ENCODE measurements at places on chromosomes 7 and 10.

DNA sequence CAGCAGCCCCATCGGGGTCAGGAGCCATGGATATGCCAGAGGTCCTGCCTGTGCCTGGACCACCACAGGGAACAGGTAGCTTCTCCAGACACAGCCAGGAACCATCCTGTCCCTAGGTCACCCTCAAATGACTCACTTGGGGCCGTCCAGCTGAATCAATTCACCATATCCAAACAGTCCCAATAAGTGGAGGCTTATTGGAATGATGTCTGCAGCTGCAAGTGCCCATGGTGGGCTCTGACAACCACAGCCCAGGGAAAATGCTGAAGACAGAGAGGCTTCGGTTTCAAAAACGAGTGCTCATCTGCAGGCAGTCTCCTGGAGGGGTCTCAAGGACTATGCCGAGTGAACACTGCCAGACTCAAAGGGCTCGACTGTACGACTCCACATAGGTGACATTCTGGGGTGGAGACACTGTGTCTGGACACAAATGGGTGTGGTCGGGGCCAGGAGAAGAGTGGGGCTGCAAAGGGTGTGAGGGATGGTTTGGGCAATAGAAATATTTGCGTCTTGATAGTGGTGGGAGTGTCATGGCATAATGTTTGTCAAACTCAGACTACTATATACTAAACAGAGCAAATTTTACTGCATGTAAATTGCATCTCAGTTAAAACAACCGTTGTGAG, 204.8 kb downstream of the TNS3 start:
- no peak for DNase-seq

GRCh38 chr7:85230623-85231022, 43.8 kb upstream of the SEMA3D start:
- DNase-seq: no peak

GRCh38 chr7:30476459-30477145, 2.0 kb downstream of the NOD1 start:
- DNase-seq: peak; percentile 38

- no peak for DNase-seq
Measured at GRCh38 chr7:151607464-151607867, 87.8 kb upstream of the RHEB start.

- DNase-seq: no peak
Measured at GRCh38 chr10:43411536-43411935, 2.5 kb upstream of the HNRNPF start.

- peak; percentile 94 for DNase-seq
Measured at GRCh38 chr7:151727579-151728285, 149.2 kb downstream of the PRKAG2 start.

DNA sequence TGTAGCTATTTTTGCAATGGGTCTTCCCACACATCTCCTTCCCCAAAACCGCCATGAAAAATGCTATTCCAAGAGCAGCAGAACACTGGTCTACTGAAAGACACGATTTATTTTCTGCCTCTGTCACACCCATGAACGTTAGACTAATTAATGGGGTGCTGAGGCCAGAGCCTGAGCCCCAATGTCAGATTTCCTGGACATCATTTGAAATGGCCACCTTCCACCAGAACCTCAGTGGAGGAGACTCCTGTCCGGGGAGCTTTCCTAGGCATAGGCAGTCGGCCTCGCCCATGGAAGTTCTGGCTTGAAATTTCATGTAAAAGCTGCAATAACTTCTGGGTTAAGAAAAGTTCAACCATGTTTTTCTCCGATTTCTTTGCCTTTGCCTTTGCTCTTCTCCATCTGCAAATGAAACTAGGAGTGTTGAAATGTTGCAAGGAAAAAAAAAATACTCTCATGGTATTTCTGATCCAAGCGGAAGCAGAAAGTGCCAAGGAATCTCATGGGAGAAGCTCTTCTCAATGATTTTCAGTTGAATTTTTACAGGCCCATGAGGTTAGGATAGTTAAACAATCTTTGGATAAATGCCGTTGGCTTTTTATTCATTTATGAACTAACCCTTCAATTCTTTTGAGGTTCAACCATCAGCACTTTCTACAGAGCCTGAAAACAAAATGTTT, 570.8 kb upstream of the MGMT start:
- DNase-seq: peak; percentile 4

- DNase-seq: no peak
Measured at GRCh38 chr7:69961436-69961835, 363.2 kb downstream of the AUTS2 start.

DNA sequence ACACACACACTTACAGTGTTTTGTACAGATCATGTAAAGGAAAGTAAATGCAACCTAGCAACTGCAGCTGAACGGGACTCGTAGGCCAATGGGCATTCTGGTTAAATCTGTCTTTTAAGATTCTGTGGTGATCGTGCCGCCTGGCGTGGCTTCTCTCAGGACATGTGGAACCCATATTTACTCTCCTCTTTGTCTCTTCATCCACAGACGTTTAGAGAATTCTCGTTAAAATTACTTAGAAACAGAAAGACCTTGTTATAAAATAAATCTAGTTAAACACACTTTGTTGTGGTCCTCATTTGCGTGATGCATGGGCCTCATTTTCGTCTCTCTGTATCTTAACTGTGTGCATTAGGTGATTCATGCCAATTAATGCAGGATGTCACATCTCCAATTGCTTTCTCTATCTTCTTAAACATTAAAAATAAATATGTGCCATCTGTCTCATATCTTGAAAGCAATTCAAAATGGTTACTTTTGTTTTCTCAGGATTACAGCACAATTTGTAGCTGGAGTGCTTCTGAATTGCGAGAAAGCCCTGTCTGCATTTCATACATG, 11.5 kb downstream of the KLF6 start:
- peak; percentile 32 for DNase-seq

- peak; percentile 100 for DNase-seq
Measured at GRCh38 chr10:30736685-30737232, 107.2 kb upstream of the LYZL2 start.

DNA sequence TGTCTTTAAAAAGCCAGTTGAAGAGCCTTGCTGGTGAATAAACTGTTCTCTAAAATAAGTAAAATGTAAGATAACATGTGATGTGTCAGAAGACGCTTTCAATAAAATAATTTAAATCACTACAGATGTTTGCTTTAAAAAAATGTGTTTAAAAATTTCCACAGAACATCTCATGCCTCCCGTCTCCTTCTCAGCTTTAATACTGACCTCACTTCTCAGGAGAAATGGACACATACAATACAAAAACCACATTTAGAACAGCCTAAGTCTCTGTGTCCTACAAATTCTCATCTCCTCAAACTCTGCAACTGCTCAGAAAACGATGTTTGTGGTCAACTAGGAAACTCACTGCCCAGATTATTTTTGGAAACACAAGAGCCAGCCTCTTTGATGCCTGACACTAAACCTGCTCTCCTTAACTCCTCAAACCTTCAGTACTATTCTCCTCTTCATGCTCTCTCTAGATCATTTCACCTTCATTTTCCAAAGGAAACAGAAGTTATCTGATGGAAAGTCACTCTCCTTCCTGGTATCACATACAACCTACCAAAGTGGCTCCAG, 120.3 kb downstream of the ZNF438 start:
- no peak for DNase-seq

DNA sequence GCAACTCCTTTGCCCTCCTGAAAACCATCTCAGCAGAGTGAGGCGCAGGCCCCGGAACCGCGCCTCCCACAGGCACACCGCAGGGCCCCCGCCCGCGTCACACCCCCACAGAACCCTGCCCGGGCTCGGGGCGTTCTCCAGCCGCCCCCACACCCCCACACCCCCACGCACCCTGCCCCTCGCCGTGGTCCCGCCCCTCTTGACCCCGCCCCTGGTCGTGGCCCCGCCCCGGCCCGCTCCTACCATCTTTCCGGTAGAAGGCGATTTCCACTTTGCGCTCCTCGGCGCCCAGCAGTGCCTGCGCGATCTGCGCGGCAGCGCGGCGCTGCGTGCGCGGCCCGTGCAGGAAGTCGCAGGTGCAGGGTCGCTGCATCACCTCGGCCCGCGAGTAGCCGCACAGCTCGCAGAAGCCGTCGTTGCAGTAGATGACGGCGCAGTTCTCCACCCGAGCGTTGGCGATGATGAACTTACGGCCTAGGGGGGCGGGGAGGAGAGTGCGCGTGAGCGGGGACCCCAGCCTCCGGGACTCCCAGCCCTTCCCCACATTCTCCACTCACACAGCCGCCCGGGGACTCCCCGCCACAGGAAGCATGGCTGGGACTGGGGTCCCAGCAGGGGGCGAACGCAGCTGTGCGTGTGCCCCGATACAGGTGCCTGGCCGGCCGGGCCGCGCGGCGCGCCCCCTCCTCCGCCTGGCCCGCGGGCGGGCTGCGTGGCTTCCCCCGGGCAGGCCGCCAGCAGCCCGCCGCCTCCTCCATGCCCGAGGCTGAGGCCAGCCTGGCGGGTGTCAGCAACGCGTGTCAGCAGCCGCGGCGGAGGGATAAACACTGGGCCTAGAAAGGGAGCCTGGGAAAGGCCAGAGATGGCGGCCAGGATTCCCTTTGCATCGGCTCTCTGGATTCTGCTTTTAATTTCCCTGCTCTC, 3.4 kb downstream of the KCNH2 start:
- no peak for DNase-seq

DNA sequence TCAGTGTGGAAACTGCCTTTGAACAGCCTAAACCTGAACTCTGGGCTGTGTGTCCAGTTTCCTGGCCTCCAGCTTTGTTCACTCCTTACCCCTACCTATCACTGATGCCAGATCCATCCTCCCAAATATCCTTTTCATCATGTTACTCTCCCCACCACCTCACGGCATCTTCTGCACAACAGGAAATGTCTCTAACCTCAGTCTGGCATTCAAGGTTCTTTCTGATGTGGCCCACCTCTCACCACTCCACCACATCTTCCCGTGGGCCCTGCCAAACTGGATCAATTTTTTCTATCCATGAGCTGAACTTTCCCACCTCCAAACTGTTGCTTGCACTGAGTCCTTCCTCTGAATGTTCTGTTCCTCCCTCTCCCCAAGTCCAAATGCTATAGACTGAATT, 35.8 kb upstream of the MAP3K8 start:
- DNase-seq: no peak

DNA sequence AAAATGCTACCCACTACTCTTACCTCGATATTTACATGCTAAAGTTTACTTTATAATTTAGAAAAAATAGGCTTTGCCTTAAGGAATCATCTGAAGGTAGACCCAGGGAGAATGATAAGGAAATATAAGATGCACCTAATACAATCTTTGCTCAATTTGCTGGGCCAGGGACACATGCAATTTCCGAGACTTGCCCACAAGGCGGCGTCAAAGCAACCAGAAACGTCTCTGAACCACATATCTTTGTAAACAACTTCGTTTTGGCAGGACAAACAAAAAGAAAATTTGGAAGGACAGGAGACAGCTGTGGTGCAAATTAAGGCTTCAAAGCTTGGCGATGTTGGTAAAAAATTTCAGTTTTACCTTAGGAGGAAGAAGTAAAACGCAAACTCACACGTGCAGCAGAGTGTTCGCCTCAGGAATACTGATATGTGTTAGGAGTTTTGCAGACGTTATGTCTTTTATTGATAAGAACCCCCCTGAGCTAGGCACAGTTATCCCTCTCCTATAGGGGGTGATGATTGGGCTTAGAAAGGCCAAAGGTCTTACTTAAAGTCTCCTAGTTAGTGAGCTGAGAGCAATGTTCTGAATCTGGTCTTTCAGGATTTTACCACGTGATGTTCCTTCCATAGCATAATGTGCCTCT, 134.3 kb downstream of the PRKCQ start:
- DNase-seq: peak; percentile 6

DNA sequence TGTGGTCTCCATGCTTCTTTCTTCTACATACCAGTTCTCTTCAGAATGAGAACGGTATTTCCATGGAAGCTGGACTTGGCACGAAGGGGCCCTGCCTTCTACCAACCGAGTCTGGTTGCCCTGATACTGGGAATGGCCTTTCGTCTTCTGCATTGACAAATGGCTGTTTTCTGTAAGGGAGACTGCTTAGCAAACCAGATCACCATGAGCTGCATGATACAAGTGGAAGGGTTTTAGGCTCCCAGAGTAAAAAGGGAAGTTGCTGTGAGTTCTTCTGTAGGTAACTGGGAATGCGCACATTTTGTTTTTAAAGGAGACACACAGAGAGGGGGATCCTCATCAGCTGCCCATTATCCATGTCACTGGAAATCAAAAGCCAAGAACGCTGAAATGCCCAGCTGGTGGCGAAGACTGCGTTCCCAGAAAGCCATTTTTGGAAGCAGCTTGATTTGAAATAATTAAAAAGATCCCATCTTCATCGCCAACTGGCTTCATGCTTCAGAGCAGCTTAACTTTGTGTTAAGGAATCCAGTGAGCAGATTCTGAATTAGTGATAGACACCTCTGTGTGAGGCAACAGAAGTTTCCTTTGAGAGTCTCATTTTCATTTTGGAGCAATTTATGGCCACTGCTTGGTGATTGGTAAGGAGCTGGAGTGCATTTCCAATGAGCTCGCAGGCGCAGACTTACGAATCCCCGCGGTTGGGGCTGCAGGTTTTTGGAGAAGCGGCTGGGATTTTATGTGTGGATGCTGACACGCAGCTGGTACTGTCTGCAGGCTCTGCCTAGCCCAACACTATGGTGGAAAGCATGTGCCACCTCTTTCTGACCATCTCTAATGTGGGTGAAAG, 672.7 kb upstream of the FOXK1 start:
- no peak for DNase-seq

DNA sequence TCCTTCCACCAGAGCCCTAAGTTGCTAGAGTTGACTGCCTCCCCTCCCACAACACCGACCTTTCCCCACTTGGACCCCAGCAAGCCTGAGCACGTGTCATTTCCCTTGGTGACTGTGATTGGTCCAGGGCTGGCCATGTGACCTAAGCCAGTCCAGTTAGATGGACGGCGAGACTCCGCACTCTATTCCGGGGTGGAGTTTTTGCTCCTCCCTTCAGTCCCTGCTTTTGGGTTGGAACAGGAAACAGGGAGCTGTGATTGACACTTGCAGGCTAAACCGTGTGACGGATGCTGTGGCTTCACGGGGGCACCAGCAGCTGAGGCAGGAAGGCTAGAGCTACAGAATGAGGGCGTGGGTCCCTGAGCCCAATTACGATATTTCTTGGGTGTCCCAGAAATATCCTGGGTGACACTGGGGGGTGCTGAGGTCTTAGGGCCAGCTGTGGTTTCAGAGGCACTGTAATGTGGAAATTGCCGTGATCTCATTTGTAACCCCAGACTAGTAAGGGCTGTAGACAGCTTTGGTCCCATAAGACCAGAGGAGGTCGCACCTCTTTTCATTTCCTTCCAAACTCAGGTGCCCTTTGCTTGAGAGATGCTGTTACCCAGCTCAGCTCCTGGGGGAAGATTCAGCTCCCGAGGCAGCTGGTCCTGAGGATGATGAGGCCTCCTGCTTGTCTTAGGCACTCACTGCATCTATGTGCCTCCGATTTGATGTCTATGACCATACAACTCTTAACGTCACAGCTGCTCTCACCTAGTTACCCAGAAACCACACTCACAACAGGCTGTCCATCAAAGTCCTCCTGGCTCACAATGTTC, 102.7 kb upstream of the NPTX2 start:
- DNase-seq: no peak
